Breast epithelium (tissue), 4 donors: ENCODE measurements at places on chromosomes 13 and 19. TPM values are rescaled to one million over a fixed set of nuclear protein-coding genes. Genes with fewer than 3 reads are reported as not detected.

- H3K36me3 ChIP-seq = no peaks in the 10 kb centered on the region
- no peak overlapping the region for H3K27ac ChIP-seq
- no peaks in the 10 kb centered on the region for H3K4me1 ChIP-seq
- H3K4me3 ChIP-seq = no peak overlapping the region
Measured at GRCh38 chr19:498511-498891, 2.2 kb downstream of the MADCAM1 start.

GRCh38 chr19:10832939-10833296 lies 3.1 kb downstream of the TMED1 start:
- no peak overlapping the region for H3K27ac ChIP-seq
- no peak for DNase-seq
- no peaks in the 10 kb centered on the region for H3K36me3 ChIP-seq
- no peaks in the 10 kb centered on the region for H3K4me1 ChIP-seq

DNA sequence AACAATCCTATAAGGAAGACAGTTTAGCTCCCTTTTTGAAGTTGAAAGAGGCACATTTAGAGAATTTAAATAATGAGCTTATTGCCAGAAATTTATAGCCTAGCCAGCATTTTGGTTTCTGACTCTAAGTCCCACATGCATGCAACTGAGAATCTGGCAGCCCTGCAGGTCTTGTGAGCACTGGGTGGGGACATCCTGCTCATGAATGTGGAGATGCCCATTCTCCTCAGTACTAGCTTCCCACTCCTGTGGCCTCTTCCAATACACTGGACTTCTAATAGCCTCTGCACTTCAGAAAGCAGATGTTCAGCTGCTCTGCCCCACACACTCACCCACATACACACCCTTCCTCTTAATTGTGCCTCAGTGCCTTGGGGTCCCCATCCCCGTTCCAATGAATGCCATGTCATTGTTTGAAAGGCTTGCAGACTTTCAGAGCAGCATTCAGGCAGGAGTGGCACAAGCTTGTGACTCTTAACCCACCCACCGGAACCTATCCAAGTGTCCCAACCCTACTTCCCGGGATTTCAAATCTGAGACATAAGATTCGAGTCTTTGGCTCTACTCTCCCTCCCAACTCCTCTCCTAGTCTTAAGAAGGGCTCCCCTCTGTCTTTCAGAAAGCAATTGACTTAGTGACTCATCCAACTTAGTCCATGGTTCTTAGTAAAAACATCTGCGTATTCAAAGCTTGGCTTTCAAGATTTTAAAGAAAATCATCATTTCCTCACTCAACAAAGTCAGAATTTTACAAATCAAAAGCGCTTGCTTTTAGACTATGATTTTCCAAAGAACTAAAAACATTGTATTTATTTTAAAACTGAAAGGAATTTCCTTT lies 80.0 kb upstream of the FREM2 start:
- no peak overlapping the region for H3K4me3 ChIP-seq
- H3K36me3 ChIP-seq = no peaks in the 10 kb centered on the region
- no peaks in the 10 kb centered on the region for H3K4me1 ChIP-seq
- no peaks in the 10 kb centered on the region for H3K27me3 ChIP-seq
- DNase-seq = no peak
- no peak overlapping the region for H3K27ac ChIP-seq

GRCh38 chr19:13597640-13598039 lies 91.4 kb upstream of the CACNA1A start:
- no peak overlapping the region for H3K27ac ChIP-seq
- no peaks in the 10 kb centered on the region for H3K36me3 ChIP-seq
- DNase-seq = peak; percentile 22
- H3K4me1 ChIP-seq = no peaks in the 10 kb centered on the region

FOXA3 gene
- not detected for total RNA-seq

SHISA7 gene
- 0.29 TPM for total RNA-seq

DPY19L3 gene
- 23.8 TPM for total RNA-seq

DNA sequence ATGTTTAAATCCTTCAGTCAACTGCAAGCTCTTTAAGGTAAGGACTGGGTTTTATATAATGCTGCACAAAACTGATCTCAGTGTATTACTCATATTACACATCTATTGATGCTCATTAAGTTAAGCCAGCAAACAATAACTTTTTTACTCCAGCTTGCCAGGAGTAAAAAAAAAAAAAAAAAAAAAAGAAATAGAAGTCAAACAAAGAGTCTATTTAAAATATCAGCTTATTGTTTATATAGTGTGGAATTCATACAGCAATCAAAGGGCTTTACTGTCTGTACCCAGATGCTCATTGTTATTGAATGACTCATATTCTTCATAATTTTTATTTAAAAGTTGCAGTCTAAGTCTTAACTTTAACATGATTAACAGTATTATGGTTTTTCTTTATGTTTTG lies 21.8 kb upstream of the KBTBD7 start:
- H3K27me3 ChIP-seq = no peaks in the 10 kb centered on the region
- H3K36me3 ChIP-seq = no peaks in the 10 kb centered on the region
- H3K27ac ChIP-seq = peak overlapping the region; percentile 63

- H3K36me3 ChIP-seq = no peaks in the 10 kb centered on the region
- DNase-seq = no peak
- H3K27me3 ChIP-seq = no peaks in the 10 kb centered on the region
- H3K4me1 ChIP-seq = peaks cover 9% of the 10 kb centered on the region
- peak within 1 kb of the TSS; percentile 21 for H3K4me3 ChIP-seq
- peak within 1 kb of the TSS; percentile 78 for H3K27ac ChIP-seq
Measured at GRCh38 chr19:35041548-35042055, at the start of gene HPN. Gene HPN, plus strand, starts transcription at chr19:35041721. Its CDS starts 786 bp downstream, at chr19:35042507.

DNA sequence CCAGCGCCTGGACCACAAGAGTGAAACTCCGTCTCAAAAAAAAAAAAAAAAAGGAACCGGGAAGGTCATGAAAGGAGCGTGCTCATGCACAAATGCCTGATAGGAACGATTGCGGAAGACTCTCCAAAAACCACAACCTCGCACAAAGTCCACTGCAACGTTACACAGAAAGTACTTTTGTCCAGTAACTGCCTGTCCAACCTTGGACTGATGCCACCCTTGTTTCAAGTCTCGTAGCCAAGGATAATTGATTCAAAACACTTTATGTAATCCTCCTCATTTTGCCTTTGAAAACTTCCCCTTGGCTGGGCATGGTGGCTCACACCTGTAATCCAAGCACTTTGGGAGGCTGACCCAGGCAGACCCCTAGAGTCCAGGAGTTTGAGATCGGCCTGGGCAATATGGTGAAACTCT lies 13.7 kb downstream of the LGALS7 start:
- H3K36me3 ChIP-seq = no peaks in the 10 kb centered on the region
- peak; percentile 39 for DNase-seq
- H3K4me1 ChIP-seq = no peaks in the 10 kb centered on the region
- no peak overlapping the region for H3K4me3 ChIP-seq
- H3K27ac ChIP-seq = no peak overlapping the region
- H3K27me3 ChIP-seq = no peaks in the 10 kb centered on the region

GRCh38 chr13:47087841-47088240 lies 191.0 kb upstream of the HTR2A start:
- no peaks in the 10 kb centered on the region for H3K36me3 ChIP-seq
- DNase-seq = no peak
- H3K27me3 ChIP-seq = no peaks in the 10 kb centered on the region
- H3K27ac ChIP-seq = no peak overlapping the region
- H3K4me1 ChIP-seq = no peaks in the 10 kb centered on the region
